ENCODE measurements at places on chromosomes 6 and 20.

- DNase-seq = peak; percentile 89
- H3K4me3 ChIP-seq = peak overlapping the region; percentile 74
- peaks cover 9% of the 10 kb centered on the region for H3K4me1 ChIP-seq
- H3K27ac ChIP-seq = peak overlapping the region; percentile 89
Observed at GRCh38 chr6:158868890-158869825, 50.0 kb upstream of the EZR start.

DNA sequence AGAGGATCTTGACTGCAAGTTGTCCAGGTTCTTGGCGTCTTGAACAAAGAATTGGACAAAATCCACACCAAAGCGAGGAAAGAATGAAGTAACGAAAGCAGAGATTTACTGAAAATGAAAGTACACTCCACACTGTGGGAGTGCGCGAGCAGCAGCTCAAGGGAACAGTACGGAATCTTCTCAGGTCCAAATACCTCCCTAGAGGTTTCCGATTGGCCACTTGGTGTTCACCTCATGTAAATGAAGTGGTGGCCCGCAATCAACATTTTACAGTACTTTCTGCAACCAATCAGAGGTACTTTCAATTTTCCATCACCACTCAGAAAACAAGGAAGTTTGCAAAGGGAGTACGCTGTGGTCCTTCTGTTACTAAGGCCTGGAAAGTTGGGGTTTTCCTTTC, 122.4 kb downstream of the PTPRK start:
- DNase-seq = no peak
- no peak overlapping the region for H3K4me3 ChIP-seq
- peaks cover 5% of the 10 kb centered on the region for H3K36me3 ChIP-seq
- H3K27ac ChIP-seq = no peak overlapping the region

- no peaks in the 10 kb centered on the region for H3K36me3 ChIP-seq
- no peaks in the 10 kb centered on the region for H3K4me1 ChIP-seq
- peaks cover 76% of the 10 kb centered on the region for H3K27me3 ChIP-seq
- H3K4me3 ChIP-seq = peak overlapping the region; percentile 39
Observed at GRCh38 chr6:1610497-1611321, 994 bp downstream of the FOXC1 start.

DNA sequence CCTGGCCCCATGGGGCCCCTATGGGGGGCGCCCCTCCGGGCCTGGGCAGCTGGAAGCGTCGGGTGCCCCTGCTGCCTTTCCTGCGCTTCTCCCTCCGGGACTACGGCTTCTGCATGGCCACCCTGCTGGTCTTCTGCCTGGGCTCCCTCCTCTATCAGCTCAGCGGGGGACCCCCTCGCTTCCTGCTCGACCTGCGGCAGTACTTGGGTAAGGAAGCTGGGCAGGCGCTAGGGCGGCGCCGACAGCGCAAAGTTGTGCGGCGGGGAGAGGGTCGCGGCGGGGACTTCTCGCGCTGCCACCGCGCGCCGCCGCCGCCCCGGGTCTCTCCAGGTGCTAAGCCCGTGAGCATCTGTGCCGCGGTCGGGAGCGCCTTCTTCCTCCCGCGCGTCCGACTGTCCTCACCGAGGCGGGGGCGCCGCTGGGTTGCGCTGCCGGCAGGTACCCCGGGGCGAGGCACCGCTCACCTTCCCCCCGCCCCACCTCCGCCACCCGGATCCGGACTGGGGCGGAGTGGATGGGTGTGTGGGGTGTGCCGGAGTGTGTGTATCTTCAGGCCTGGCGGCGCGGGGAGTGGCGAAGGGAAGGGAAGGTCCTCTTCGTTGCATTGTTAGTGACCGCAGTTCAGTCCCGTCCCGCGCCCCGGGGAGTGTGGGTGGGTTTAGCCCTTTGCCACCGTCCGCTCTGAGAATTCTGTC, 788 bp downstream of the UST start:
- peak; percentile 80 for DNase-seq
- H3K4me3 ChIP-seq = peak overlapping the region; percentile 81
- peaks cover 8% of the 10 kb centered on the region for H3K4me1 ChIP-seq
- H3K36me3 ChIP-seq = no peaks in the 10 kb centered on the region
- no peak overlapping the region for H3K27ac ChIP-seq
- no peaks in the 10 kb centered on the region for H3K27me3 ChIP-seq

DNA sequence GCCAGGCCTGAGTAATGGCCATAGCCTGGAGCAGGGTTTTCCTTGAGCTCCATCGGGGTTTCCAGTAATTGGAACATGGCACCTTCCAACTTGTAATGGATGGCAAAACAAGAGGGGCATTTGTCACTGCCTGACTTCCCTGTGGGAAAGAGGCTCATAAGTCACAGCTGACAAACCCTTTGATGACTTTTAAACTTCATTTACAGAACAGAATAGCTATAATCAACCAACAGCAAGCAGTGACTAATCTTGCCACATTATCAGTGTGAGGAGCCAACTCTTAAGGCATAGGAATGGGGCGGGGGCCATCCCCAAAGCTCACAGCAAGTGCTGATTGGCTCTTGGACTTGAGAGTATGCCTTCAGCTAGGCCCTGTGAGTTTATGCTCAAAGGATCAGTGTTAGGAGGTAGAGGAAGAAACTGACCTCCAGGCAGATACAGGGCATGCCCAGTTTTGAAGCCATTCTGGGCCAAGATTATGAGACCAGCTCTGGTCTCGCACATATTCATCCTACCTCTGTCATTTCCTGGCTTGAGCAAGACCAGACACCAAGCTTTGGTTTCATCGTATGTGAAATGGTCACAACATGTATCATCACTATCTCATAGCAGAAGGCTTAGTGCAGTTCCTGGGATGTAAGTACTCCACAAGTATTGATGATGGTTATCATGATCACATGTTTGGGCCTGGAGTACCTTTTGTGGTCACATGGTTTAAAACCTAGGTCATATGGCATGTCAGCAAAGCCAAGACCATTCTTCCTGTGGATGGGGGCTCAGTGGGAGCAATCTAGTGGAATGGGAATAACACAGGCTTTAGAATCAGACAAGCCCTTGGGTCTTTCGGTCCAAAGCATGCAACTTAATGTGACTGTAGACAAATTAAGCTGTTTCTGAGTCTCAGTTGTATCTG, 49.2 kb downstream of the EIF2S2 start:
- no peak overlapping the region for H3K27ac ChIP-seq
- H3K27me3 ChIP-seq = no peaks in the 10 kb centered on the region
- H3K4me3 ChIP-seq = no peak overlapping the region
- H3K4me1 ChIP-seq = no peaks in the 10 kb centered on the region
- DNase-seq = no peak

GRCh38 chr6:14553515-14553914, 435.9 kb downstream of the CD83 start:
- no peak overlapping the region for H3K27ac ChIP-seq
- H3K4me3 ChIP-seq = no peak overlapping the region

DNA sequence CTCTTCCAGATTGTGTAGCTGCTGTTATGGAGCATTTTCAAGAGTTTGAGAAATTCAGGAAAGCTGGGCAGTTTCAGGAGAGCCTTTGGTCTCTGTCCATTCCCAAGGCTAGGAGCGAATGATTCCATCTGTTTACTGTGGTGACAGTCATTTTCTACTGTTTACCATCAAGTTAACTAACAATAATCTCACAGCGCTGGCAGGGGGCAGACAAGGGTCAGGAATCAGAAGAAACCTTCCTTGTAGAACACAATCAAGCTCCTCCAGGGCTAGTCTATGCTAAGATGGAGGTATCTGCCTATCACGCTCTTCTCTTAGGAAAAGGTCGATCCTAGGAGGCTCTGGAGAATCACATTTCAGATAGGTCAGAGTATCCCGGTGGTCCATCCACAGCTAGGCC, 293.9 kb downstream of the KIF16B start:
- no peaks in the 10 kb centered on the region for H3K27me3 ChIP-seq
- no peak overlapping the region for H3K27ac ChIP-seq
- DNase-seq = no peak
- H3K4me3 ChIP-seq = no peak overlapping the region
- H3K36me3 ChIP-seq = peaks cover 11% of the 10 kb centered on the region
- H3K4me1 ChIP-seq = no peaks in the 10 kb centered on the region

DNA sequence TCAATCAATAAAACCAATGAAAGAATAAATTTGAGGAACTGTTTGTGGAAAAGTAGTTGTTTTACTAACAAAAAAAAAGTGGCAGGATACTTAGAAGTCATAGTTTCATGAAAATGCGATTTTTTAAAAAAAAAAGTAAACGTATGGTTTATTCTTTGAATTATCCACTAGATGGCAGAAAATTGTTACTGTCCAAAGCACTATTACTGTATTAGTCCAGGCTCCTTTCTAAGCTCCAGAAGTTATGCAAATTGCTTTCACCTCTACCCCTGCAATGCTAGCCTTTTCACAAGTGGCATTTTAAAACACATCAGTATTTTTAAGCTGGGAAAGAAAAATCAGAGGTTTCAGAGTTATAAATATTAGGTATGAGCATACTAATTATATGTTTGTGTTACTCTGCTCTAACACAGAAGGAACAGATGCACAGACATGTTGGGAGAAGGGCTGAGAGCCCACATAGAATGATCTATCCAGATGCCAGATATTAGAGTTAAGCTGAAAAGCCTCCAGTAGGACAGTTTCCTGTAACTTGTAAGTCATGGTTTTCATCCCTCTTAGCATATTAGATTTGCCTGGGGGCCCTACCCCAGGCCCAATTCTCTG, 63.9 kb downstream of the FHL5 start:
- no peak for DNase-seq
- H3K4me1 ChIP-seq = no peaks in the 10 kb centered on the region
- no peak overlapping the region for H3K27ac ChIP-seq
- H3K4me3 ChIP-seq = no peak overlapping the region
- H3K36me3 ChIP-seq = no peaks in the 10 kb centered on the region

DNA sequence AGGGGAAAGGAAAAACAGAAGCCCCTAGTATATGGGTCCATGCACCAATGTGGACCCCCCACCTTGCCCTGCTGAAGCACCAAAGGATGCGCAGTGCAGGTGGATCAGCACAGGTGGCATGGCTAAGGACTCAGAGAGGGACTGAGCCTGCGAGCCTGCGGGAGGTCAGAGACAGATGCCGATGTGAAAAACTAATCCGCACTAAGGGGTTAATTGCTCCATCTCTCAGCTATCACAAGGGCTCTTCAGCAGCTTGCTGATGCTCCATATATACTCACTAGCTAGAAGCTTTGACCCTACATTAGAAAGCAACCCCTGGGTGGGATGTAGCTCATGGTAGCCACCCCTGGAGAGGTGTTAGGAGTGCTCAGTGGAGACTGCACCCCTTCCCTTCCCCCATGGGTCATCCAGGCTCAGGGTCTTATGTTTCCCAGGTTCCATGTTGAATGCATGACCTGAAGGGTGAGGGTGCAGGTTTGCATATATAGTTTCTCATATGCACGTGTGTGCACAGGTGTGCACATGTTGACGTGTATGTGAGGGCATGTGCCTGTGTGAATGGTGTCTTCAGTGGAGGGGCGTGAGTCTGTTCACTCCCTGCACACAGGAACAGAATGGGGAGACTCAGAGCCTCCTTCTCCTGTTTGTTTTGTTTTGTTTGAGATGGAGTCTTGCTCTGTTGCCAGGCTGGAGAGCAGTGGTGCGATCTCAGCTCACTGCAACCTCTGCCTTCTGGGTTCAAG, 13.4 kb upstream of the IP6K3 start:
- no peaks in the 10 kb centered on the region for H3K36me3 ChIP-seq
- H3K4me1 ChIP-seq = peaks cover 2% of the 10 kb centered on the region
- no peak overlapping the region for H3K27ac ChIP-seq
- no peak for DNase-seq
- no peaks in the 10 kb centered on the region for H3K27me3 ChIP-seq

GRCh38 chr6:42974919-42975505, 4.0 kb downstream of the PEX6 start:
- no peak overlapping the region for H3K27ac ChIP-seq
- no peaks in the 10 kb centered on the region for H3K27me3 ChIP-seq
- no peaks in the 10 kb centered on the region for H3K4me1 ChIP-seq
- no peak overlapping the region for H3K4me3 ChIP-seq
- peaks cover 7% of the 10 kb centered on the region for H3K36me3 ChIP-seq

GRCh38 chr20:33372993-33373441, 28.3 kb downstream of the CDK5RAP1 start:
- no peak overlapping the region for H3K27ac ChIP-seq
- no peak overlapping the region for H3K4me3 ChIP-seq
- DNase-seq = no peak
- no peaks in the 10 kb centered on the region for H3K27me3 ChIP-seq
- H3K36me3 ChIP-seq = peaks cover 19% of the 10 kb centered on the region
- no peaks in the 10 kb centered on the region for H3K4me1 ChIP-seq
